Activated CD8-positive, alpha-beta memory T cell treated with anti-CD3 and anti-CD28 coated beads for 48 hours (primary cell): ENCODE measurements at places on chromosomes 5 and 9.

- DNase-seq: no peak
Measured at GRCh38 chr9:1871626-1872419, 143.3 kb upstream of the SMARCA2 start.

GRCh38 chr9:126208216-126208758, 118.3 kb upstream of the MVB12B start:
- DNase-seq: no peak

GRCh38 chr9:121991307-121991661, 101.8 kb downstream of the TTLL11 start:
- DNase-seq: no peak

DNA sequence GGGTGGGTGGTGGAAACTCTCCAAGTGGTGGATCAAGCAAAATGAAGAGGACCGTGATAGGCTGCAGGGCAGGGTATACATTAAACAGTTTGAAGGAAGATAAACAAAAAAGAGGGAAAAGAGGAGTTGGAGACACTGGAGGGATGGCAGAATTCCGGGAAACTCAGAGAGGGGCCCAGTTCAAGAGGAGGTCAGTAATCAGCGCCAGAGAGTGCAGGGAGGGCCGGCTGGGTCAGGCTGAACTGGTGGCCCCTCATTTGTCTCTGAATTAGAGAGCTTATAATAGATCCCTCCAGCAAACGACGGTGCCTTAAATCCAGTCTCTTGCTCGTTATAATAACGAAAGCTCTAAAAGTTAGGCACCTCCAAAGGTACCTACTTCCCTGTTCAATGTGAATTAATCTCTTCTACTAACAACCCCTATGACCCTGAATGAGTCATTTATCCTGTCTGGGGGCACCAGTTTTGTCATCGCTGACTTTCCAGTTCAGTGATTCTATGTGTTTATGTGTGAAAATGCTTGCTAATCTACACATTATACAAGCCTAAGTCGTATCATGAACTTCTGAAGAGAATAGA, 2.4 kb upstream of the ZSWIM6 start:
- no peak for DNase-seq

DNA sequence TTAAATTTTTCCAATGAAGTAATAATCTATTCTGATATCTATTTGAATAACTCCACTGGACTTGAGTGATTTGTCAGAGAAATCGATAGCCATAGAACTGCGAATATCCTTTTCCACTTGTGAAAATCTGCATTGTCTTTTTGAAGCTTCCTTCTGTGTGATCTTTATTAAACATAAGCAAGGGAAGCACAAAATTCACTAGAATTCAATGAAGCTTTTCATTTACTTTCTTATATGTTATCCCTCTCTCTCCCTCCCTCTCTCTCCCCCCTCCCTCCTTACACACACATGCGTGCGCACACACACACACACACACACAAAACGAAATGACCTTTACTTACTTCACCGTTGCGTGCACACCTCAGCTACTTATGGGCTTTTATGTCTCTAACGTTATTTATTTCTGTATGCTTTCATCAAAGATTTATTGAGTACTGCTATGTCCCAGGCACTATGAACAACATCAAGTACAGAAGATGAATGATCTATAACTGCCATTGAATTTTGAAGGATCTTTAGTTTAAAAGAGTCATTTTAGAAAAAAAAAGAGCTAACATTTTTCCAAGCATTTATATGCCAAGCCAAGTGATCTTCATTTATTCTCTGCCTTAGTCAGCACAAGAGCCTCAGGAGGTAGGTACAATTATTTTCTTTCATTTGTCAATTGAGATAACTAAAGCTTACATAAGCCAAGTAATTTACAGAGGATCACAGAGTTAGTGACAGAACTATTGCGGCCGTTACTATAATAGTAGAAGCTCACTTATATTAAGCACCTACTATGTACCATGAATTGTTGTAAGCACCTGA, 32.8 kb upstream of the CCNG1 start:
- no peak for DNase-seq

DNA sequence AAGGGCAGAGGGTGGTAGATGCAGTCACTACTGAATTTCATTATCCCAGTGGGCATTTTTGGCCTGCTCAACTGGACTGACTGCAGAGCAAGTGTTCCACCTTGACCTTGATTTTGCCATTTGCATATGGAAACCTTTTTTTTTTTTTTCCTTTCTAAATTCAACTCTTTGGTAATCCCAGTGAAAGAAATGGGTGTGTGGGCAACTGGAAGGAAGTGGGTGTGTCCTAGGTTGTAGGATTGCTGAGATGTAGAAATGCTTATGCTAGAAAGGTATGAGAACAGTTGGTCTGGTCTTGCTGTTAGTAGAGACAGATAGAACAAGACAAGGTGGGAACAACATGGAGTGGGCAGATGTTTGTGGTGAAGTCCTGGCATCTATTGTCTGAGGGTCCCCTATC, 7.8 kb upstream of the IL12B start:
- no peak for DNase-seq

DNA sequence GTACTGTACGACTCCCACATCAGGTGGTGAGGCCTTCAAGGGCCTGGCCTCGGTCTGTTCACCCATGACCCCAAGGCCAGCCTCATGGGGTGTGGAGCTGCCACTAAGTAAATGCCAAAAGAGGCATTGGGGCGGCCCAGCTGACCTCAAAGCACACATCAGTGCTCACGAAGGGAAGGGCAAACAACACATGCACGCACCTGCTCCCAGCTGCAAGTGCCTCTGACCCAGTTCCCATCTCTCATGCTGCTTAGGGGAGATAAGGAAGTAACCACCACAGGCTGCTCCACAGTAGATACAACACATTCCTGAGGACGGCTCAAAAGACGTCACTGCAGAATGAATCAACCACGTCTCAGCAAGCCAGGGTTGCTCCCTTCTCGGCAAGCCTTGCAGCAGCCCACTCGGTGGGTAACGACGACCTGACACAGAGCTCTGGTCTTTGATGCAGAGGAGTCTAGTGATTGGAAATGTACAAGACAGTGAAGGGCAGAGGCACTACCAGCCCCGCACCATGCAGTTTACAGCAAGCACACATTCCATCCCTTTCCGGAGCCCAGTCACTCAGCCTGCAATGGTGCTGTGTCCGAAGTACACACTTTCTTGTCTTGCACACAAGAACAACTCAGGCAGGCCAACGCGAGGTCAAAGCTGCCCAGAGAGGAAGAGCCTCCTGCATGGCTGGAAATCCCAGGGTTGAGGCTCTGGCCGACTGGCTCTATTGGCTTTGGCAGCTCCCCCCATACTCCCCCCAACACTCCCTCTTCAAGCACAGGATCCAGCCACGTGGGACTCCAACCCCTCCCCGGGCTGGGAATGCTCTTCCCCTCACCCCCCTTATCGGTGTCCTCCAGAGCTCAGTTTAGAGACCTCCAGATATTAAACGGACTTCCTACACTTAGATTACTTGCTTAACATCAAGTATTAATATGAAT, 31.8 kb downstream of the FABP6 start:
- DNase-seq: no peak

GRCh38 chr5:32511776-32512374, 67.3 kb upstream of the ZFR start:
- no peak for DNase-seq

GRCh38 chr9:114853071-114853855, 47.4 kb upstream of the TNFSF15 start:
- no peak for DNase-seq

DNA sequence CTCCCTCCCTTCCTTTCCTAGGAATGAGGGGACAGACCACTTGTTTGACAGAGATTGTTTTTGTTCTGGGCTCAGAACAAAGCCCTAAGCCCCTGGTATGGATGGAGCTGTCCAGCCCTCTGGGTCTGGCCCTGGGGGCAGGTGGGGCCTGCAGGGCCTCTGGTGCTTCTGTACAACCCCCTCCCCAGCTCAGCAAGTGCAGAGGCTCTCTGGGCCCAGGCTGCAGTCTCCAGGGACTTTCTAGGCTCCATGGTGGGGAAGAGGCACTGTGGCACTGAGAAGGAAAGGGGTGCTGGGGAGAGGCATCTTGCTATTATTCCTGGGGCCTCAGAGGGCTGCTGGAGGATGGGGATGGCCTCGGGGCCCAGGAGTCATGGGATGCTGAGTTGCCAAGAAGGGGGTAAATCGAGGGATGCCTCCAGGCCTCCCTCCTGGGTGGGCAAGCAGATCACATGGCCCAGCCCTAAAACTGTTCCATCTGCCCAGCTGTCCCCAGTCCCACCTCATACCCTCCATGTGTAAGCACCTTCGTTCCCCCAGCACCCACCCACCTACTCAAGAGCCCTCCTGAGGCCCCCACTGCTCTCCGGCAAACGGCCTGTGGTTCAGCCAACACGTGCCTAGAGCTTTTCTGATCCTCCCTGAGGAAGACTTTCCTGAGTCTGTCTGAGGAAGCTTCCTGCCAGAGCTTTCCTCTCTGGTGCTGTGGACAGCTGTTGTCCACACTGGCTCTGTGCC, 225.7 kb downstream of the CACNA1B start:
- no peak for DNase-seq

DNA sequence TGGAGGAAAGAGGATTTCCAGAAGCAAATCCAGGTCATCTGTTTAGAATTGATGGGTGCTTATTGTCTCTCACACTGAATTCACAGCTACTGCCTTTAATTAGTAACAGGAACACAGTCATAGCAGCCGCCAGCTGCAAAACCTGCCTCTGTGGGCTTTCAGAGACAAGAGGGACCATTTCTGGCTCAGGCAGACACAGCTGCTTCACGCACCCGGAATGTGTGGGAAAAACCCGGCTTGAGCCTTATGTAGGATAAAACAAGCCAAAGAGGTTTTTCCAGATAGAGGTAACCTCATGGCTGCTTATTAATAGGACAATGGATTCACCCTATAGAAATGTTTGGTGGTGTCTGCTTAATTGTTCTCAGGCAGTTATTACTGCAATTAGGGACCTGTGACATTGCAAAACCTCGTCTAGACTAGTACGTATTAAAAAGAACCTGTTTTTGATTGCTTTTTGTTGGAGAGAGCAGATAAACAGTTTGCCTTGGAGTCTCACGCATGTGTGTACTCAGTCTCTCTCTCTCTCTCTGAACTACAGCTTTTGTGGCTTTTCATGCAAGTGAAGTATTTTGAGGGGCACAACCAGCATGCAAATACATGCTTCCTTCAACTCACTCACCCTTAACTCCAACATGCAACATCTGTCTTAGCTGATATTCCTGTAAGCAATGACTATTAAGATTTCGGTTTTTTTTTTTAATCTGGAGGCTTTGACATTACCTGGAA, 302.7 kb downstream of the PLK2 start:
- no peak for DNase-seq

GRCh38 chr9:6598249-6598725, 47.2 kb downstream of the GLDC start:
- no peak for DNase-seq

- DNase-seq: no peak
Measured at GRCh38 chr9:34685591-34685990, 5.5 kb downstream of the CCL19 start.

- DNase-seq: no peak
Measured at GRCh38 chr5:31614151-31615020, 24.5 kb upstream of the PDZD2 start.

- DNase-seq: no peak
Measured at GRCh38 chr5:64331597-64332277, 166.1 kb downstream of the RNF180 start.

DNA sequence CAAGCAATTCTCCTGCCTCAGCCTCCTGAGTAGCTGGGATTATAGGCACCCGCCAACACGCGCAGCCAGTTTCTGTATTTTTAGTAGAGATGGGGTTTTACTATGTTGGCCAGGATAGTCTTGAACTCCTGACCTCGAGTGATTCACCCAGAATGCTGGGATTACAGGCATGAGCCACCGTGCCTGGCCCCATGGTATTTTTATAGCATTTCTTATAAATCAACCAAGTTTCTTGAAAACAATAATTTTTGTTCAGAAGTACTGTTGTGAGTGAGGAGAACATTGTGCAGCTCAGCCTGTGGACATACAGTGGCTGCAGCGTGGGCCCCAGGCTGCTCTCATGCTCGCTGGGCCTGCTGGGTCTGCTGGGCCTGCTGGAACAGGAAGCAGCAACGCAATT, 45.3 kb downstream of the MAP1B start:
- no peak for DNase-seq

- DNase-seq: no peak
Measured at GRCh38 chr9:89706086-89706485, 101.3 kb downstream of the GADD45G start.

DNA sequence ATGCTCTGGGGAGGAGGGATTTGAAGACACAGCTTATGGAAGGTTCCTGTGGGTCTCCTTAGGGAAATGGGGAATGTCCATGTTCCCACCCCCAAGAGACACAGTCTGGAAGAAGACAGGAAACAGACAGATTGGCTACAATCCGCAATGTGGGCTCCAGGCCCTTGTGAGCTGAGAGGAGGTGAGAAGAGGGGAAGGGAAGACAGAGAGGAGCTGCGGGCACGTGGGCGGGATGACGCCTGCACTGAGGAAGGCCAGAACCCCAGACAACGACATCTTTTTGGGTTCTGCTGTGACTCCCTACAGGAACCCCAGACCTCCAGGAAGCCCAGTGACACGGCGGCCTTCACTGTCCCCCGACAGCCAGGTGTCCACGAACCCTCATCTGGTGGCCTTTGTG, 29.9 kb upstream of the NKD2 start:
- no peak for DNase-seq

DNA sequence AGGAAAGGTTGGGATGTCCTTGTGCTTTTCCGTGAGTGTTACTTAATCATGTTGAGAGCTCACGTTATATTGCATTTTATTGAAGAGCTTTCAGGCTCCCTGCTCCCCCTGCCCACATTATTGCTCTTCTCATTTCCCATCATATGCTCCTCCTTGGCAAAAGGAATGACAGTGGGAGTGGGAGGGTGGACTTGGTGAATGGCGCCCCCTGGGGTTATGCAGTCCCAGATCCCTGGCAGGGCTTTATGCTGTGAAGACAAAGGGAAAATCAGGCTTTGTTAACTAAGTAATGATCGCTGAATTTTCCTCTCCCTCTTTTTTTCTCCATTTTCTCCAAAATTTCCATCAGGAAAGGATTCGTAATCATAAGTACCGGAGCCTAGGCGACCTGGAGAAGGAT, 166.6 kb downstream of the SMARCA2 start:
- no peak for DNase-seq

DNA sequence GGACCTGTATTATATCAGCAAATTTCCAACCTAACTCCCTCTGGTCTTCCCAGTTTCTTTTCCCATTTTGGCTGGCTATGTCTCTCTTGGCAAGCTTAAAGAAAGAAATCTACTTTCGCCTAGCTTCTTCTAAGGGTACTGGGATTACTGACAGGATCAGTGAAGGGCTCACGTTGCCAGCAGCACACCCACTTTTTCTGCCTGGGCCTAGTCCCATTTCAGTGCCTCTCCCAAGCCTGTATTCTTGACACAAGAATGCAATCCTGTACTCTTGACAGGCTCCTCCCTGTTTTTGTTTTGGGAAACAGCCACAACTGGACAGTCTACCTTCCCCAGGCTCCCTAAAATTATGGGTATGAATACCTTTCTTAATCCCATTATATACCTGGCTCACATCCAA, 170.5 kb downstream of the EPB41L4A start:
- no peak for DNase-seq

GRCh38 chr9:126442636-126443035, 116.0 kb downstream of the MVB12B start:
- no peak for DNase-seq
